ENCODE measurements at places on chromosomes 12 and 14.
A peak's percentile ranks its signal among the peaks of the same experiment; 100 is the strongest.

DNA sequence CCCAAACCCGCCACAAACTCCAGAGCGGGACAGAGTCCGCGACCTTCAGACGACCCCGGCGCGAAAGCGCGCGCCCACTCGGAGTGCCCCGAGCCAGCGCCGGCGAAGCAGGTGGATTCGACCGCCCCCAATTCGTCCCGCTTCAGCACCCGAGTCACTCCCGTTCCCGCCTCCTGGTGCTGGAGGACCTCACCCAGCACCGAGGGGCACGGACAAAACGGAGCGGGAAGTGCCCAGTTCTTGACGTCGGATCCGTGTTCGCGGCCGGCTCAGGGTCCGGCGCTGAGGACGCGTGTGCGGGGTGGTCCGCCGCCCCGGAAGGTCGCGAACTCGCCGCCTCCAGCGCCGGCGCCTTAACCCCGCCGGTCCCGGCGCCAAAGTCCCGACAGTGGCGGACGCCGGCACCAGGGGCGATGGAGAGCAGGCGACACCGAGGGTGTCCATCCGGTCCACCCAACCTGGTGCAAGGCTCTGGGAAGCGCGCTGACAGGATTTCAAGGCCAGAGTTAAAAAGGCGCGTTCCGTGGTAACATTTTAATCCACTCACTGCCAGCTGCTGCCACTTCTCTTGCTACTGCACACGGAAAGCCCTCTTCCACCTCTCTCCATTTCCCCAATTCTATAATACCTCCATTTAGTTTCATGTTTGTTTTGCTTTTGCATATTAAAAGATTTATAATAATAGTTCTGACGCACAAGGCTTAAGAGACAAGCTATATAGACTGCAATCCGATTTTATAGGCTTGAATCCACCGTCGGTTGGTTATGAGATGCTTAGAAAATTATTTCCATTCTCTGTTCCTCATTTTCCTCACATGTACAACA is 240.0 kb upstream of the CPNE8 start:
- no peak for DNase-seq

DNA sequence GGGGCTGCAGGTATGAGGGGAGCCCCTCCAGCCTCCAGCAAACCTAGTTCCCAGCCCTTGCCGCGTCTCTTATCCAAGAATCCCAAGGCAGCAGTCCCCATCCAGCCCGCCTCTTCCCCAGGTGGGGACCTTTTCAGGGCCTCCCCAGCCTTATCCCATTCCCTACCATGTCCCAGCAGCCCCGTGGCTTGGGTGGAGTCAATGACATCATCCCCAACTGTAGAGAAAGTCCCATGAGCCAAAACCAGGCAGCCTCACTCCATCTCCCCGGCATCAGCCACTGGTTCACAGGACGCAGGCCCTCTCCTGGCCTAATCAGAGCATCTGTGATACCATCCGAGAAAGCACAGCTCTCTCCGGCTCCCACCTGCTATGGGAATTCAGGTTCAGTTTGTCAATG is 131.0 kb downstream of the NCOR2 start:
- DNase-seq = no peak

- no peak for DNase-seq
These were observed 107.1 kb downstream of the TTC8 start for GRCh38 chr14:88931321-88932110.

- DNase-seq = no peak
These were observed 50.7 kb downstream of the ZC3H14 start for GRCh38 chr14:88613552-88614010.

GRCh38 chr12:38711054-38711453 is 194.3 kb downstream of the CPNE8 start:
- DNase-seq = no peak

GRCh38 chr12:82866946-82867345 is 180.2 kb downstream of the TMTC2 start:
- no peak for DNase-seq

GRCh38 chr12:33670284-33670683 is 230.7 kb upstream of the SYT10 start:
- no peak for DNase-seq

GRCh38 chr12:130074661-130075406 is 87.4 kb upstream of the FZD10 start:
- DNase-seq = no peak

GRCh38 chr12:11862798-11863197 is 207.9 kb upstream of the BCL2L14 start:
- DNase-seq = no peak

GRCh38 chr14:99986396-99986795 is 78.8 kb upstream of the EVL start:
- no peak for DNase-seq

DNA sequence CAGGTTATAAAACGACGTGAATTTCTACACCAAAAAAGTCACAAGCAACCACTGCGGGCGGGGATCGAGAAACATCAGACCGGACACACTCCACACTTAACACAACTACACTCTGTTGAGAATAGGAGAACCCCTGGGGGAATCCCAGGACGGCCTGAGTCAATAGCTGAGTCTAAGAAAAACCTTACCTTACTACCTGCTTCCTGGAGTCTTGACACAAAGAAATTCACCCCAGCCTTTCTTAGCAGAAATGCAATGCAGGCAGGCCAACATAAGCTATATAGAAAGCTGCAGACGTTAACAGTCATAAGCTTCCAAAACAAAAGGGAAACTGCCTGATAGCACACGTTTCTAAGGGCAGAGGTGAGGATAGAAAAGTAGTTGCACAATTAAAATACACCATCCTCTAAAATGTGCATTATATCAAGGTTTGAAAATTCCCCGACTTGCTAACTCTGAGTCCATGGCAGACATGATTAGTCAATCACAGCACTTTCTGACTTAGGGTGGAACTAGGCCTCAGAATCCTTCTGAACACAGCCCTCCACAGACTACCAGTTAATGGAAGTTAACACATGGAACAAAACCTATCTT is 68.0 kb downstream of the CCDC88C start:
- DNase-seq = no peak

DNA sequence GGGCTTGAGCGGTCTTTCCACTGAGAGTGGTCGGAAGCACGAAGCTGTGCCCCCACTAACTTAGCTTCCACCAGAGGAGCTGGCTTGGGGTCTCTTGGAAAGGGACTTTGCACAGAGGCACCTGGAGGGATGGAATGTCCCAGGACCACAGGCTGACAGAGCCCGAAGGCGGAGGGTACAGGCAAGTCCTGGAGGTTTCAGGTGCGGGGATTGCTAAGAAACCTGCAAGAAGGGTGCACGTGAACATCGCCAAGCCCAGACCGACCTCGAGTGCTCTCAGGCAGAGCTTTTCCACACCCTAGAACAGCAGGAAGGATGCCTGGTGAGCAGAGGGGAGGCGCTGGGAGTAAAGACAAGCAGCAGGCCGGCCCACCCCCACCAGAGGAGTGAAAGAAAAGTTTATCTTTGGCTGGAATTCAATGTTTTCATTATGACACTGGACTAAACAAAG is 61.6 kb downstream of the SERPINA3 start:
- no peak for DNase-seq

- peak; percentile 26 for DNase-seq
These were observed 45.4 kb downstream of the PHLDA1 start for GRCh38 chr12:75986001-75986746.

DNA sequence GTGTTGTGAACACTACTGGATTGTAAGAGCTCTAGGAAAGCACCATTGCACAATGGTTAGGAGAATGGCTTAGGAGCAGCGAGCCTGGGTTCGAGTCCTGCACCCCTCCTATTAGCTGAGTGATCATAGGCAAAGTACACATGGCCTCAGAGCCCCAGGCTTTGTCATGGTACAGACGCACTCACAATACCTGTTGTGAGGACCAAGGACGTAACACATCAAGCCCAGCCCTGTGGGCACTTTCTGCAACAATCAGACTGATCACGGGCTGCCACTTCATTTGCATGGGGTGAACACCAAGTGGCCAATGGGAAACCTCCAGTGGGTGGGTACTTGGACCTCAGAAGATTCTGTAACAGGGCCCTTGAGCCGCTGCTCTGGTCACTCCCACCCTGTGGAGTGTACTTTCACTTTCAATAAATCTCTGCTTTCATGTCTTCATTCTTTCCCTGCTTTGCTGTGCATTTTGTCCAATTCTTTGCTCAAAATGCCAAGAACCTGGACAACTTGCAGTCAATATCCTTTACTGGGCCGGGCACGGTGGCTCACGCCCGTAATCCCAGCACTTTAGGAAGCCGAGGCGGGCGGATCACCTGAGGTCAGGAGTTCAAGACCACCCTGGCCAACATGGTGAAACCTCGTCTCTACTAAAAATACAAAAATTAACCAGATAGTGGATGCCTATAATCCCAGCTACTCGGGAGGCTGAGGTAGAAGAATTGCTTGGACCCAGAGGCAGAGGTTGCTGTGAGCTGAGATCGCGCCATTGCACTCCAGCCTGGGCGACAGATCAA is 28.2 kb downstream of the GLRX5 start:
- DNase-seq = no peak

GRCh38 chr12:62581288-62582064 is 114.8 kb downstream of the MON2 start:
- DNase-seq = peak; percentile 13

GRCh38 chr12:47816403-47817271 is 3.1 kb downstream of the HDAC7 start:
- DNase-seq = no peak

DNA sequence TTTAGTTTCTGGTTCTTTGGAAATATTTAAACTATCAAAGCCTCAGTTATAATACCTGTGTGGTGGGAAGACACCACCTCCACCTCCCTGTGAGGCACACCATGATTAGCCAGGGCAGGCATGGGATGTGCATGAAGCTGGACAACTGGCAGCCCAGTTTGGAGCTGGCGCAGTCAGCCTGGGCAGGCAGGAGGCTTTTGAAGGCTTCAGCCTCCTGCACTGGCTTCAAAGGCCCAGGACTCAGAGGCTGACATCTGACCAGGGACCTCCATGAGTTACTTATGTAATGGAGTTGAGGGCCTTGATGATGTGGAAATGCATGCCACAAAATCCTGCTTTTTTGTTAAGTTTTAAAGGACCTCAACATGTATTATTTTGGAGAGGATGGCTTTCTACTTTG is 30.3 kb downstream of the C14orf132 start:
- DNase-seq = no peak

GRCh38 chr12:114400925-114401324 is 5.0 kb downstream of the TBX5 start:
- DNase-seq = no peak

DNA sequence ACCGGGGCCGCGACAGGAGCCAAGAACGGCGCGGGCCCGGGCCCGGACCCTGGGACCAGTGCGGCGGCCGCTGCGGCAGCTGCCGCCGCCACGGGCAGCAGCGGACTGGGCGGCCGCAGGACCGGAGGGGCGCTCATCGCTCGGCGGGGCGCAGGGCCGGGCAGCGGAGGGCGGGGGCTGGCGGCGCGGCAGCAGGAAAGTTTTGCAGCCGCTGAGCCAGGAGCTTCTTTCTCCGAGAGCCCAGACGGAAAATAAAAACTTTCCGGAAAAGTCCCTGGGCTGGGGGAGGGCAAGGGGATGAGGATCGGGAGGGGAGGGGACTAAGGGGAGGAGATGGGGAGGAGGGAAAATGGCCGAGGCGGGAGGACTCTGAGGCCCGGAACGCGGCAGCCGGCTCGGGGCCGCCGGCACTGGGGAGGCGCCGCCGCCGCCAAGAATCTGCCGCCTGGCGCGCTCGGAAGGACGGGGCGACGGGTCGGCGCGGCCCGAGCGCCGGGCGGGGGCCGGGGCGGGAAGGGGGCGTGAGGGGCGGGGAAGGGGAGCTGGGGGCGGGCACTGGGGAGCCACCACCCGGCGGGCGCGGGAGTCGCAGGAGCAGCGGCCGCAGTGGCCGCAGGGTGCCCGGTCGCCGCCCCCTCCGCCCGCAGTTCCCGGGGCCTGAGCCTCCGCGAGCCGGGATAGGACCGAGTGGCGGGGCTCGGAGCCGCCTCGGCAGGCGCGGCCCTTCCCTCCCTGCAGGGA is at the start of gene PRKD1:
TSS of gene PRKD1 (minus strand) at position 472 of the 741 bp plus-strand sequence.
- DNase-seq = peak; percentile 64

DNA sequence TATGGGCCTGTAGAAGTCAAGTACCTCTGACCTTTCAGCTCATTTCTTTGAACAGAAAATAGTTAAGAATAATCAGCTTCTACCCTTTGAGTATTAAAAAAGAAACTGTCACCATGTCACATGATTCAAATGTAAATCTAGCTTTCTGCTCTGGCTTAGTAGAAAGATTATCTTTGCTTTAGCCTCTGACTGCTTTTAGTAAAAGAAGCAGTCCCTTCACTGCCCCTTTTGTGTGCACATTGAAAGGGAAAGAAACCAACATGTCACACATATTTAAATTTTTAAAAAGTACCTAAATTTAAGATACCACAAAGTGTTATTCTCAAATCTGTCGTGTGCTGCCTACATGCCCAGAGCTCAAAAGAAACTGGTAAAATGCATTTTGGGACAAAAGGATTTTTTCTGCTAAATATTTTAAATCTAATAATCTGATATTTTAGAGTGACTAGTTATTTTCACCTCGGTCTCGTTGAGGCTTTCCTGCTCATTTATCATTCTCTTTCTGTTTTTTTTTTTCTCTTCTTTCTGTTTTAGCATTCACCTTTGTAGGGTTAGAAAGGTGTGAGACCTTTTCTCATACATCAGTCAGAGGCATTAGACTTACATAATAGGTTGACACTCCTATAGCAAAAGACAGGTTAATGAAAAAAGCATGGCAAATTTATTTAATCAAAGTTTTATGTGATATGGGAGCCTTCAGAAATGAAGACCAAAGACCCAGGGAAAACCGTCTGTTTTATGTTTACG is 41.3 kb downstream of the SLC16A7 start:
- DNase-seq = no peak

DNA sequence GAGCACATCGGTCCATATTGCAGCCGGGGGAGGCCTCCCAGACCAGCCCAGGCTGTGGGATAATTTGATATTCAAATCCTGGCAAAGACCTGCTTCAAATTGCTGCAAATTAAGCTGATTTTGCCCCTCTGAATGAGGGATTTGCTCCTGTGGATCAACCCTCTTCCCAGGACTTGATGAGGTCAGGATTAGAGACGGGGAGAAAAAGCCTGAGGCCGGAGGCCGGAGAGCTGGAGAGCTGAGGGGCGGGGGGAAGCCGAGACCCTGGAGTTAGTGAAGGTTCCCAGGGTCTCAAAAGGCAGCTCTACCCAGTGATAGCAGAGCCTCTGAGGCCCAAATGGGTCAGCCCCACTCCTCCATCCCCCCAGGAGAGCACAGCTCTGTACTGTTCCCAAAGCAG is 17.5 kb upstream of the VSX2 start:
- no peak for DNase-seq

DNA sequence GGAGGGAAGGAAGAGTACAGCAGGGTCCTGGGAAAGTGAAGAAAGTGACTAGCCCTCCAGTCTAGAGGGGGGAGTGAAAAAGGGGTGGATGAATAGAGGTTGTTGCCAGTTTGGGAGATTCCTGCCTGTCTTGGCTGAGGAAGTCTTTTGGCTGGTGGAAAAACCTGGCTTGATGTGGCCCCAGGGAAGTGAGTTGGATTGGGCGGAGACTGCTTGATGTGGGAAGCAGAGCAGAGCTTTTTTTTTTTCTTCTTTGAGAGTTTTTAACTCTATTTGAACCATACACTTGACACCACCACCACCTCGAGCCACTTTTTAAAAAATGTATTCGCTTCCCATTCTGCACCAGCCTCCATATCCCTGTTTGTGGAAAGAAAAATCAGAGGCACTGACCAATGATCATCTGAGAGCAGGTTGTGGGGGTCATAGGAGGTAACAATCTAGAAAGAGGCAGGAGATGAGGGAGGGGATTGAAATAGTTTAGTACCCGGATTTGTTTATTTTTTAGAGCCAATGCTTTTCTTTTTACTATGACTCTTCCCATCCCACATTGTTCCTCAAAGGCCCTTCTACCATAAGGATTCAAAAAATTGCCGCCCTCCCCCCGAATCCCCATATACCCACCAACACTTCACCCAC is 690 bp upstream of the DTX3 start:
- no peak for DNase-seq

GRCh38 chr12:95738024-95738611 is 52.4 kb downstream of the NTN4 start:
- peak; percentile 32 for DNase-seq
